Posterior cingulate gyrus (tissue), 11 donors: ENCODE measurements at places on chromosomes 16 and 17.

- DNase-seq: no peak
Measured at GRCh38 chr17:57451191-57451590, 194.9 kb downstream of the MSI2 start.

DNA sequence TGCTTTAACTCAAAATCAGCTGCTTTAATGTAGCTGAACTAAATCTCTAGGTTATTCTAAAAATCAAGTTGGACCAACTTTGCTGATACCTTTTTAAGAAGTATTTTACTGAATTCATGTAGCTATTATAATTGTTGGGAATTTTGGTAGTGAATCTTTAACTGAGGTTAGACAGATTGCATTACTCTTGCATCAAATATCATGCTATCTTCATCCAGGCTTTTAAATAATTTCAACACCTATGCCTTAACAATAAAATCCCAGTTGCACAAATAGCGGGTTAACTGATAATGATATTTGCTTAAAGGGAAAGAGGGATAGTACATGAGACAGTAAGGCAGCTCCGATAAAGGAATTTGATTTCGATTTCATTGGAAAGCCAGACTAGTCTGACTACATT, 241.3 kb upstream of the TBX2 start:
- no peak for DNase-seq

GRCh38 chr16:11597235-11598095, 10.7 kb upstream of the LITAF start:
- peak; percentile 65 for DNase-seq

DNA sequence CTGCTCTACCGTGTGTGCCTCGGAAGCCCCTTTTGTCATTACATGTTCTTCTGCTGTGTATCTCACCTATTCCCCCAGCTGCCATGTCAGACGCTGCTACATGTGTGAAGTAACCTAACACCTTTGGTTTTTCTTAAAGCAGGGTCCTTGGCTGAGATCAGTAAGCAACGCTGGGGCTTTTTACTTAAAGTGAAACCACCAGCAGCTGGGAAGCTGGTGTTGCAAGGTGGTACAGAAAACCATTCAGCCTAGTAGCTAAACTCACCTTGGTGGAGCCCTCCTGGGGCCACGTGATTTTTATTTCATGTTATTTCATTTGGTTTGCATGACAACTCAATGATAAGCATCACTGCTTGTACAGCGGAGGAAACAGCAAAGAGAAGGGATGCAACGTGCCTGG, 62.6 kb downstream of the PLCG2 start:
- no peak for DNase-seq

DNA sequence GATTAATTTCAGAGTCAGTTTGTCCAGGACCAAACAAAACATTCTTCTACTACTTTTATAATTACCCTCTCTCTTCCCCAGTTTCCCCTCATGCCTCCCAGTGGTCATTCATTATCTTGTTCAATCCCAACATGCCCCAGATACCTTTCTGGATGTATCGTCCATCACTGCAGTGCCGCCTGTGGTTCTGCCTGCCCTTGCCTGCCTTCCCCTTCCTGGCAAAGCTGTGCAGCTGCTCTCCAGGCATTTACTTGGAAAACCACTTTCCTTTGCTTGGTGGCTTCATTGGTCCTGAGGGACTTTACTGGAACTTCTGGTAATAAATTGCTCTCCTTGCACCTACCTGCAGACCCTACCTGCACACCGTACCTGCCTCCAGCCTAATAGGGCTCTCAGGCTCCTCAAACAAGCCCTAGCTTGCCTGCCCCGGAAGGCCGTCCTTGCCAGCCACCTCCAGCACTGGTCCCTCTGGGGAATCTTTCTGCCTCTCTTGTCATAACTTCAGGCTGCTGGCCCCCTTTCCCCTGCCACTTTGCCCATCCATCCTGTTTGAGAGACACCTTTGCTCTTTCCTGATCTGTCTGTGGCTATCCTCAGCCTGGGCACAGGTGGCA, 19.5 kb upstream of the MSI2 start:
- DNase-seq: no peak

GRCh38 chr16:11914210-11915113, 1.3 kb downstream of the GSPT1 start:
- no peak for DNase-seq

- DNase-seq: peak; percentile 46
Measured at GRCh38 chr16:57600048-57600835, 28.2 kb upstream of the ADGRG1 start.

GRCh38 chr16:4954714-4955113, 3.4 kb upstream of the SEC14L5 start:
- DNase-seq: no peak

GRCh38 chr17:74807925-74808324, 31.8 kb upstream of the NAT9 start:
- DNase-seq: no peak

DNA sequence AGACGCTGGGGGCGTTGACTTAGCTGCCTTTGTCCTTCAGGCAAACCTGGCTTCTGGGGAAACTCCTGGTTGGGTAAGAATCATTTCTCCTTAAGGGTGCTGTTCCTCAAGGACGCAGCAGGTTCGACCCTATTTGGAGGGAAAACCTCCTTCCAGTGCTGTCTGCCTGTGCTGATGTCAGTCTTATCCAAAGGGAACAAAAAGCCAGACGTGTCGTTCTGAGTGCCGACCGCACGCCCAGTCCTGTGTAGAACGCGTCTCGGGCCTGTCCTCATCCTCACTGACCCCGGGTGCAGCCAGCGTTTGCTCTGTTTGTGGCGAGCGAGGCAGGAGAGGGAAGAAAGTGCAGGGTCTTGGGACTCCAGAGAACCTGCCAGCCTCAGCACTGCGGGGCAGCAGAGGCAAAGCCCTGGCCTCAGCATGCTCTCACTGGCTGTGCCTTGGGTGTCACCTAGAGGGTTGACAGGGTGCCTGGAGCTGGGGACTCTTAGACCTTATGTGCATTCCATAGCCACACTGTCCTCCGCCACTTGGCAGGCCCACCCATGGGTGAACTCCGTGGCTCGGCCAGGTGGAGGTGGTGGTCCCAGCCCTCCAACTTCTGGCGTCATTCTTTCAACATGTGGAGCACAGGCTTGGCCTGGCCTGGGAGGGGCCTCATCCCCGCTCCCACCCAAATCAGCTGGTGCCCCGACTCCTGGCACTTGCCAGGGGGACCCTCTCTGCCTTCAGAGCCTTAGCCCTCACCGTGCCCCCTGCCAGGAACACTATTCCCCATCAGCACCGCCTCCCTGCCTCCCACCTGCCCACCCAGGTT, 6.0 kb downstream of the SNN start:
- no peak for DNase-seq

DNA sequence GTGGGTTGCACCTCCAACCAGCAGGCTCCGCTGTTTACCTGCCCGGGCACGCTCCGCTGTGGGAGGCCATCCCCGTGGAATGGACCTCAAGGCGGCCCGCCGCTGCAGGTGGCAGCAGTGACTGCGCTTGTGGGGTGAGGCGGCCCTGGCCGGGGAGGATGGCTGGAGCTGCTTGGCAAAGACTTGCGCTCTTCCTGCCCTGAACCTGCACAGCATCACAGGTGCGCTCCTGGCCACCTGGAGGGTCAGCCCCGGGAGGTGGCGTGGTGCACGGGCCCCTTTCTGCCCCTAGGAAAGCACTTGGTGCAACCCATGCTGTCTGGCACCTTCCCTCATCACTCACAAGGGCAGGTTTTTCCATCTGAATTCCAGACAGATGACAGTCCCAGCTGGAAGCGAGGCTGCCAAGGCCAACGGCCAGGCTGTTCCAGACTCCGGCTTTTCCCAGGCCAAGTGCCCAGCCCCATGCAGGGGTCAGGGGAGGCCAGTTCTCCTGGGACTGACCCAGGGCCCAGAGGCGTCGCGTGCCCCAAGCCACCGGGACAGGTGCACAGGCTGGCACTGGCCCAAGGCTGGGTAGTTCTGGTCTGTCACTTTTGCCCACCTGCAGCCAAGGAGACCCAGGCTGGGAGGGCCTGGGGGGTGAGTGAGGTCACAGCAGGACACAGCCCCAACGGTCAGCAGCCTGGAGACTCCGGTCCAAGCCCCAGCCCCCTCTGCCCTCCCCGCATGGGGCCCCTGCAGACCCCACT, 13.3 kb downstream of the UTS2R start:
- DNase-seq: peak; percentile 76

DNA sequence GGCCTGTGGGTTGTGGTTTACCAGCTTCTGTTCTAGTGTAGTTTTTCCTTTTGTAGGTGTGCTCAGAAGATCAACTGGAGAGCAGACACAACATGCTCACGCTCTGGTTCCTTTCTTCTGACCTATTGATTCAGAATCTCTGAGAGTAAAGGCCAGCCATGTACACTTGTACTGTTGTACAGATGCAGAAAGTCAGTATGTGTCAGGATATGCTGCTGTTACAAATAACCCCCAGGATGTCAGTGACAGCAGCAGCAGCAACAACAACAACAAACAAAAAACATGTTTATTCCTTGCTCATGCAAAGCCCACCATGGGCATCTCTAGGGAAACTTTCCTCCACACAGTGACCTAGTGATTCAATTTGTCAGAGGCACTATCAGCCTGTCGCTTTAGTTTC, 154.8 kb upstream of the RBFOX1 start:
- no peak for DNase-seq

DNA sequence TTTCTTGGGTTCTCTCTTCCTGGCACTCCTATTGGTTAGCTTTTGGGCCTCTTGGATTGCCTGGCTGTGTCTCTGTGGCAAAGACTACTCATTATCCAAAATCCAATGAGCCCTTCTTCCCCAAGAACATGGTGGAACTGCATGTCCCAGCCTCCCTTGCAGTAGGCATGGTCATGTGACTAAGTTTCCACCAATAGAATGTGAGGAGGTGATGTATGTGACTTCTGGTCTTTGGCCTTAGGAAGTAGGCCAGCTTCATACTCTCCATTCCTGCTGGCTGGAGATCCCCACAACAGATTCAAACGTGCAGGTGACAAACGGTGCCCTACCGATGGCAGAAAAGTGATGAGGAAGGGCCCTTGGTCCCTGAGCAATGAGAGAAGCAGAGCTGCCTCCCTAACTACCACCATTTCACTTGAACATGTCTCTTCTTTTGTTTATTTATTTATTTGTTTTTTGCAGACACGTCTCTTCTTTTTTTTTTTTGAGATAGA, 17.3 kb upstream of the SPN start:
- no peak for DNase-seq

DNA sequence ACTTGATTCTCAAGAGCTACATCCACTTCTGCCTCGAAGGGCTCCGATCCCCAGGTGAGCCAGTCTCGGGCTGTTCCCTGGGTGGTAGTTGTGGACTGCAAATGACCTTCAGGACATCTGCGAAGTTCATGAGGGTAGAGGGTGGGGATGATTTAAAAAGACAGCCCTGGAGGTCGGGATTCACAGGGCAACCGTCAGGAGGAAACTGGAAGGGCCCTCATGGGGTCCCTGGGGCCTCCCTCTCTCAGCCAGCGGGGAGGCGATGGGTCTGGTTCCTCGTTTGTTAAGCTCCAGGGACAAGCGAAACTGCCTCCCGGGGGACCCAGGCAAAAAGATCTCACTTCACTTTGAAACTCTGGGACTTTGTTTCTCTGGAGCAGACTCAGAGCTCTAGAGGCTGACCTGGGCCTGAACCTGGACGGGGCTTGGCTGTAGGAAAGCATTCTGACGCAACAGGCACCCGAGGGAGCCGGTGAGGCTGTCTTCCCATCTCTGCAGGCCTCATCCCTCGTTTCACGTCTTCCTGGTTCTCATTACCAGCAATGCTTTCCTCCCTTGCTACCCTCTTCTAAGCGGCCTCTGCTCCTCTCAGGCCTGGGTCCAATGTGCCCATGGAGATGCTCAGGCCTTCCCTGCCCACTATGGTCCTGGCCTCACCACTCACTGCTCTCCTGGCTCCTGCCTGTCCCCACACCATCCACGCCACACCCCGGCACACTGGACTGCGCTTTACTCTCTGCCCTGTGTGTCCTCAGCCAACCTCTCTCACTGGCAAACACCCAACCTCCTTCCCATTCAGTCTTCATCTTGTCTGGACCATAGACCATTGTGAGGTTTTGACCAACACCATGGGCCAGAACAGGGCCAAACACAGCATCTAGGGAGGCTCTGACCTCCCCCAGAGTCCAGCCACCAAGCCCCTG, 214.2 kb upstream of the TNRC6C start:
- no peak for DNase-seq

DNA sequence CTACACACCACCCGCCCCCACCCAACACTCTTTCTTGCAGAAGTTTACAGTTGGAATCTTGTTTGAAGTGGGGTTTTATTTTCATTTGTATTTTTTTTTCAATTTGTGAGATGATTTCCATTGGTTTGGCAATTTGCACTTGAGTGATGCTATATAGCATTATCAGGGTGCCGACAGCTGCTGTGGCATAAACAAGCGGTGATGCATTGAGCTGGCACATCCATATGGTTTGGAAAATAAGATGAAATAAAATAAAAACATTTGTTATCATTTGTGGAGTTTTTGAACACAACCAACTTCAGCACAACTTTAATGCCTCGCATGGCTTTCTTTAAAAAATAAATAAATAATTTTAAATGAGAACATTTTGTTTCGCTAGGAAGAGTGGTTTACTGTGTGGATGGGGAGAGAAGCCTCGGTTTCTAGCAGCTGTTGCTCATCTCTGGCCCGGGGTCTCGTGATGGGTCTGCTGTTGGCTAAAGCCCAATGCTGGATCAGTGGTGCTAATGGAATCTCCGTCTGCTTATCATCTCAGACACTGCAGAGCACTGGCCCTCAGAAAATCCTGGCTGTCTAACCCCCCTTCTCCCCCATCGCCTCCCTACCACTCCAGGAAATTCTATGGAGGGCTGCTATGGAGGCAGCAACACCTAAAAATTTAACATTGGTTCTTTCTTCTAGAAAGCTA, 192.3 kb upstream of the MAF start:
- no peak for DNase-seq

DNA sequence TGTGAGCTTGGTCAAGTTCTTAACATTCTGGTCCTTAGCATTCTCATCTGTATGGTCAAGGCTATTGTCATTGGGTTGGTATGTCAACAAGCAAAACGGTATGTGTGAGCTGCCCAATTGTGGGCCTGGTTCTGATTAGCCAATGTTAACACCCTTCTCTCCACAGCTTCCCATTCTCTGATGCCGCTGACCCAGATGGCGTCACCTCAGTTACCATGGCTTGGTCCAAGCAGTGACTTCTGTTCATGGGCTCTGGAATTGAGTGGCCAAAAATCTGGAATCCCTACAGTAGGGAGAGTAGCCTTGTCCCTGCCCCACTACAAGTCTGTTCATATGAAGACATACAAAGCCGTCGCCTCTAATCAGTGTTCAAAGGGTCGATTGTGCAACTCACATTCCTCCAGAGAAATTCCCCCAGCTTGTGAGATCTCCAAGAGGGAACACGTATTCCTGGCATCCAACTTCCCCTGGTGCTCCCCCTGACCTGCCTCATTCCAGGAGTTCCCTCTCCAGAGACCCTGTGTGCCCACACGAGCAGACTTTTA, 15.8 kb downstream of the TMEM98 start:
- DNase-seq: no peak

DNA sequence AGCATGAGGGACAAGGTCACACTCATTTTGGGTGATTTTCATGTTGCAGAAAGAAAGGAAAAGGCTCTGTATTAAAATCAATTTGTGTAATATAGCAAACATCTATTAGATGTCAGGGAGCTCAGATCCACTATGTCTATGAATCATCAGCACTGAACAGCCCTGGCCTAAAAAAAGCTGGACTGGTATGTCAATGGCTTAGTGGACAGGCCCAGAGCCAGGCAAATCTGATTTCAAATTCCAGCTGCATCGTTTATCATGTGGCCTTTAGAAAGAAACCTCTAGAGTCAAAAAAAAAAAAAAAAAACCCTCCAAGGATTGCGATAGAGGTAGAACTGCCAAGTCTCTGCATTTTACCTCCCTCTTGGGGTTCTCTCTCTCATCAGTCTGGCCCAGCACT, 5.4 kb downstream of the GAS7 start:
- no peak for DNase-seq
